Umbilical cord (tissue), 2 donors: ENCODE measurements at places on chromosomes 3 and 15. TPM values are rescaled to one million over a fixed set of nuclear protein-coding genes. Genes with fewer than 3 reads are reported as not detected.

GRCh38 chr3:13768453-13768852, 111.4 kb downstream of the WNT7A start:
- no peak for DNase-seq

- DNase-seq = no peak
These were observed 9.6 kb upstream of the MYZAP start for GRCh38 chr15:57582090-57582489.

DNA sequence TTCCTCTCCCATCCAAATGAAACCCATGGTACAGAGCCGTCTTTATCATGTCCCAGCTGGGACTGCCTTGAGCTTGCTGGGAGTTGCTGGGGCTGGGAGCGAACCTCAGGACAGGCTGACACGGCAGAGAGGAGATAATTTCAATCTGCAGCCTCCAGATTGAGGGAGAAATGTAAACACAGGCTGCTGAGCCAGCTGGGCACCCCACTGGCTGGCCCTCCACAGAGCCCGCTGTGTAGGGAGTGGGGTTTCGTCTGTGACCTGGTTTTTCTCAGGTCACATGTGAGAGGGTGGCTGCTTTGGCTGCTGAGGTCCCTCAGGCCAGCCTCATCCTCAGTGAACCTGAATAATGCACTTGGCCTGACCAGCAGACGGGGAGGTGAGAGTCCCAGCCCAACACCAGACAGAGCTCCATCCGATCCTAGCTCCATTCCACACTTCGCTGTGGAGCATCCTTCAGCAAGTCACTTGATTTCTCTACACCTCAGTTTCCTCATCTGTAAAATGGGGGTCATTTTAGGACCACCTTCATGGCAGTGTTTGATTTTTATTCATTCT, 121.6 kb upstream of the MRPS22 start:
- no peak for DNase-seq

DNA sequence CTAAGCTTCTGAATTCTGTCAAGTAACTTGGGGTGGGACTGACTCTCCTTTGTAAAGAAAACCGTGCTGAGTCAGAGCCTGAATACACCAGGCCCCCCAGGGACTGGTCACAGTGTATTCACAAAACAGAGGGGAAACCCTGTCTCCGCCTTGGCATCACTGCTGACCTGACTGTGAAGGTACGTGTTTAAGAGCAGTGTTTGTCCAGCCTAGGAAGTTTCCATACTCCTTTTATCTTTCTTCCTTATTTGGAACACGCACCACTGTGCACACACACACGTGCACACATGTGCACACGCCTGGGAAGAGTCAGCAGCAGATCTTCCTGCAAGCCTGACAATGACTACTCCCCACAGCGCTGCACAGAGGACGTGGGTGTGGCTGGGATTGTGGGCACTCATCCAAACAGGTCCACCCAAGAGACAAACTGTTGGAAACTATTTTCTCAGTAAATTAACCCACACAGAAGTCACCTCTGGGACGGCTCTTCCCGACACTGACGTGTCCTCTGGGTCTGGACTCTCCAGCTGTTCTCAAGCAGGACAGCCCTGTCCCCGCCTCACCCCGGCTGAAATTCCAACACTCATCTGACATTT, 87.7 kb downstream of the ATP10A start:
- DNase-seq = peak; percentile 30

DNA sequence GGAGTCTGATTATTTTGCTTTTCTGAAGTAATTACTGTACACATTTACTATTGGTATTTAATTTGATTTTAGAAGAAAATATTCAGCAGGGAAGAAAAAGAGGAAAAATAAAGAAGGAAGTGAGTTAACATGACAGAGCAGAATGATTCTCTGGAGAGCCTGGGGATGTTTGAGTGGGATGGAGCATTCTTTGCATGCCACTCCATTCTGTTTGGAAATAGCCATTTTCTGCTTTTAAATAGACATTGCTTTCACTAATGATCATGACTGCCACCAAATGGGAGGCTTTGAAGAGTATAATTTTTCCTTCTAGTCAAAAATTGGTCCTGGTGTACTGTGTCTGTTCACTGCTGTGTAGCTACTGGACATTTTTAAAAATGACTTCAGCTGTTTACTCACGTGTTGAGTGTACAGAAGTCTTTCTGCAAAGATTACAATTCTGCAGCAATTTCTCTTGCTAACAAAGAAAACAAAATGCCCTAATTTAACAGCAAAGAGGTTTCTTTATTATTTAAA, 196.1 kb downstream of the RYR3 start:
- no peak for DNase-seq

DNA sequence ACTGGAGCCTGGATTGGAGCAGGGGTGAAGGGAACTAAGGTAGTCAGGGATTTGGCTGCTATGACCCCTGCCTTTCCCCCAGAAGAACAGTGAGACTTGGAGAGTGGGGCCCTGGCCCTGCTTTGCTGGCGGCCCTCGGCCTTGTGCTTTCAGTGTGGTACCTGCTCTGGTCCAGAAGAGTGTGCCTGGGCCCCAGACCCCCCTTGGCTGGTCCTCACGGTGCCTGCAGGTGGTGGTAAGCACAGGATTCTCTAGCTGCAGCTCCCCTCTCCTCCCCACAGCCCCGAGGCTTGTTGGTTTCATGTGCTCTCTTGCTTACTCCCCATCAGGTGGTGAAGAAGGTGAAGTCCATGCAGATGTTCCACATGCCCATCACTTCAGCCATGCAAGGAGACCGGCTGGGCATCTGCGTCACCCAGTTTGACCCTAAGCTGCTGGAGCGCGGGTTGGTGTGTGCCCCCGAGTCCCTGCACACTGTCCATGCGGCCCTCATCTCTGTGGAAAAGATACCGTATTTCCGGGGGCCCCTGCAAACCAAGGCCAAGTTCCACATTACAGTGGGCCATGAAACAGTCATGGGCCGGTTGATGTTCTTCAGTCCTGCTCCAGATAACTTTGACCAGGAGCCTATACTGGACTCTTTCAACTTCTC, 125.7 kb downstream of the DNAJB8 start:
- DNase-seq = no peak

DNA sequence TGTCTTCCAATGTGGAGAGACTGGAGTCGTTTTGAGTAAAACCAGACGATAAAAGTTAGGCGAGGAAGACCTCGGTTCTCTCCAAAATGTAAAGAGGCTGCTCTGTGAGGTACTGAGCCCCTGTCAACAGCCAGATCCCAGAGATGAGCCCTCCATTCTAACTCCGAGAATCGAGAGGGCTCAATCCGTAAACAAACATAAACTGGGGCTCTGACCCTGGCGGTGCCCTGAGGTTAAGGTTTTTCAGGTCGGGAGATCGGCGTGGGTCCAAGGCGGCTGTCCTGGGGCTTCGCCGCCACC, 417 bp downstream of the TBCCD1 start:
- no peak for DNase-seq

- no peak for DNase-seq
These were observed 509.9 kb downstream of the SHQ1 start for GRCh38 chr3:72338082-72338941.

GRCh38 chr15:79629687-79630086, 197.6 kb downstream of the MINAR1 start:
- DNase-seq = no peak

DNA sequence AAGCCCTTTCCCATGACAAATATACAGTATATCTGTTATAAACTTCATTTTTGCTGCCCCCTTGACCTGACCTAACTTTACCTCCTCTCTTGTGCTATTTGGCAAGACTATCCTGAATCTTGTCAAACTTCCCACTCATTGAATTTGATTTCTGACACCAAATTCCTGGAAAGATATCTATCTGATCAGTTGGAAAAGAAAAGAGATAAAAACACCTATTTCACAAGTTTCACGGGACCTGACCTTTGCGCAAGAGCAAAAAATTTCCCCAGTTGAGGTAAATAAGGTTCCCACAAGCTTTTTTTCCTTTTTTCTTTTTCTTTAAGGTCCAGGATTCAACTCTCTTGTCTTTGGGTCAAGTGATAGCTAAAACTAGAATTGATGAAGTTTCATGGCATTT, 189.2 kb upstream of the LPP start:
- no peak for DNase-seq

DNA sequence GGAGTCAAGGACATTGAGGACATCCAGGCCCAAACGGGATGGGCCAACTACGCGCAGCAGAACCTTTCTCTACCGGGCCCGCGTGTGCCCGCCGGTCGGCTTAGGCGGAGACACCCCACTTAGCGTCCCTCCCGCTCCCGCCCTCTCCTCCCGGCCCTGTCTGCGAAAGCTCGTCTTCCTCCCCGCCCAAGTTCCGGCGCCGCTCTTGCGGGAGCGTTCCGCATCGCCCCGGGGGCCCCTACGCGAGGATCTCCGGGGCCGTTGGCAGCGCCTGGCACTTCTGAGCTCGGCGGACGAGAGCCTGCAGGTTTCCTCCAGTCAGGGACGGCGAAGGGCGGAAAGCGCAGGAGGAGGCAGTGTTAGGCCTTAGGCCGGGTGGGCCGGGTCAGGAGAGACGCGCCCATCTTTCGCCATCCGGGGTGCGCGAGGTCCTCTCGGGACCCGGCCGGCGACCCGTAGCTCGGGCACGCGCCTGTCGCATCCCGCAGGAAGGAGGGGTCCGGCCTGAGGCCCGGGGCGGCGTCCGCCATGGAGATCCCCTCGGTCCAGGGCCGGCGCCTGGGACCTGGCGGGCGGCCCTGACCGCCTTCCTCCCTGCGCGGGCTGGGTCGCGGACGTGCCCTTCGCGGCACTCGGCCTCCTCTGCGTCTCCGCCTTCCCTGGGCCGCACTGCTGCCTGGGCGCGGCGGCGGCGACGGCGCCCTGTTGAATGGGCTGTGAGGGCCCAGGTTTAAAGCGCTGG, at the start of gene FEM1B:
Gene FEM1B, plus strand, starts transcription at position 143 of the 742 bp plus-strand sequence. CDS start 673 bp downstream, outside the sequence.
- DNase-seq = peak; percentile 96

GRCh38 chr3:51668756-51669155, 2.3 kb upstream of the TEX264 start:
- no peak for DNase-seq

- DNase-seq = no peak
These were observed 172.4 kb downstream of the KLHL25 start for GRCh38 chr15:85622221-85622831.

Gene VIPR1
- 4.1 TPM for total RNA-seq

Gene TTLL13
- not detected for total RNA-seq

Gene MCTP2
- 122 TPM for total RNA-seq

Gene DNAJC19
- total RNA-seq = 34.2 TPM

Gene DUT
- total RNA-seq = 61.2 TPM

Gene TERC
- 274 TPM for total RNA-seq

Gene TMF1
- total RNA-seq = 52.2 TPM

Gene TNNC1
- total RNA-seq = 2.2 TPM

Gene ISLR
- total RNA-seq = 95.1 TPM

Gene GCSAM
- 1.2 TPM for total RNA-seq

Gene ZBED2
- 8.7 TPM for total RNA-seq

Gene IL20RB
- total RNA-seq = 2.9 TPM
